HL-60 (cell line): ENCODE measurements at places on chromosomes 1 and 21.

DNA sequence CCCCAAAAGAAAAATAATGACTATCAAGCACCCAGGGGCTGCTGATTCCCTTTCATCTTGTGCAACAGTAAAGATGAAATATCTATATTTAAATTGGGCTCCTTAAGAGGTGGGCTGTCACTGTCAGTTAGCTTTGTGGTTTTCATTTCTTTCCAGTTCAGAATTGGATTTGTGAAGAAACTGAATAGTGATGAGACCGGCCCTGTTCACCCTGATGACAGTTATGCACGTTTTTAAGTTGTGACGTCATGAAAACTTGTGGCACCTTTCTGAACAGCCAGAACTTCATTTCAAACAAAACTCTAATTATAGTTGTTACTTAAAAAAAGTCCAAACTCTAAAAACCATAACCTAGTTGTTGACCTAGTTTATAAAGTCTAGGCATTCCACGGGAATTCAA, 125.9 kb downstream of the RUNX1 start:
- no peak for DNase-seq

- DNase-seq, result no peak
Measured at GRCh38 chr1:7732331-7732730, 38.8 kb upstream of the VAMP3 start.

DNA sequence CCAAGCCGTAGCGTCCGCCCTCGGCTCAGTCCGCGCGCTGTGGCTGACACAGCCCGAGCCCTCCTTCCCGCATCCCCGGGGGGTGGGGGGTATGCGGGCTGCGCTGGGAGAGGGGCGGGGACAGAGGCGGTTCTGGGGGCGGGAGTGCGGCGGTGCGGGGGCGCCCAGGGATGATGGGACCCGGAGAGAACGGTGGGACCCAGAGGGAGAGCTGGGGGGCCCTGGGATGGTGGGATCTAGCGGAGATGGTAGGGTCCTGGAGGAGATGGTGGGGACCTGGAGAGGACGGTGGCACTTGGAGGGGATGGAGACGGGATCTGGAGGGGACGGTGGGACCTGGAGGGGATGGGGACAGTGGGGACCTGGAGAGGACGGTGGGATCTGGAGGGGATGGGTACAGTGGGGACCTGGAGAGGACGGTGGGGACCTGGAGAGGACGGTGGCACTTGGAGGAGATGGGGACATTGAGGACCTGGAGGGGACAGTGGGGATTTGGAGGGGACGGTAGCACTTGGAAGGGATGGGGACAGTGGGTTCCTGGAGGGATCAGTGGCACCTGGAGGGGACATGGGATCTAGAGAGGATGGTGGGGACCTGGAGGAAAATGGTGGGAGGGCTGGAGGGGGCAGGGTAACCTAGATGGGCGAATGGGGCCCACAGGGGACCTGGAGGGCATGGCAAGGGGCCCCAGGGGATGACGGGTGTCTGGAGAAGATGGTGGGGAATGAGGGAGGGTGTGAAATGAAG, 477 bp downstream of the SNAP47 start:
- DNase-seq, result no peak

DNA sequence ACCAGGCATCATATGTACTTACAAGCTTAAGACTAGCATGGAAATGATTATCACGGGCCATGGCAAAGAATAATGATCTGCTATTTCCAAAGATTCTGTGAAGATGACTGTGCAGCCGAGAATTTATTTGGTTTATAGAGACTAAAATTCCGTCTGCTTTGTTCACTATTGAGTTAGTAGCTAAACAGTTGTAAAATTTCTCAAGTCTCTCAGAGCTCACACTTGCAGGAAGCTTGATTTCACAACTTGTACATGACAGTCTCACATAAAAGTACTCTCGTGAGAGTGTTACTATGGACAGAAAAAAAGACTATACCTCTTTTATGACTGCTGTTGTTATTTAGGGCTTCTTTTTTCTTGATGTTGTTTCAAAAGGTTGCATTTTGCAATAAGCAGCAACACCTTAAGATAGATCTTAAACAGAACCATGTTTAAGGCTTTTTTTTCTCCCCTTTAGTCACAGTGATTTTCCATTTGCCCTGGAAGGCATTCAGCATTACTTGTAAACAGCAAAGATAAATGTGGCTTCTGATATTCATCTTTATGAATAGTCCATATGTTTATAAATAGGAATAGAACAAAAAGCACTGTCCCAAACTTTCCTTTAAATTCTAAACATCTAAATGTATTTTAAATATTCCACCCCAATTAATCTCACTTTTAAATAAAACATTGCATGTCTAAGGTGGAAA, 24.8 kb downstream of the ST6GALNAC5 start:
- peak; percentile 27 for DNase-seq

- DNase-seq, result no peak
Measured at GRCh38 chr1:47651311-47652089, 213.7 kb downstream of the FOXD2 start.

- DNase-seq, result no peak
Measured at GRCh38 chr21:26131554-26131953, 39.0 kb downstream of the APP start.

DNA sequence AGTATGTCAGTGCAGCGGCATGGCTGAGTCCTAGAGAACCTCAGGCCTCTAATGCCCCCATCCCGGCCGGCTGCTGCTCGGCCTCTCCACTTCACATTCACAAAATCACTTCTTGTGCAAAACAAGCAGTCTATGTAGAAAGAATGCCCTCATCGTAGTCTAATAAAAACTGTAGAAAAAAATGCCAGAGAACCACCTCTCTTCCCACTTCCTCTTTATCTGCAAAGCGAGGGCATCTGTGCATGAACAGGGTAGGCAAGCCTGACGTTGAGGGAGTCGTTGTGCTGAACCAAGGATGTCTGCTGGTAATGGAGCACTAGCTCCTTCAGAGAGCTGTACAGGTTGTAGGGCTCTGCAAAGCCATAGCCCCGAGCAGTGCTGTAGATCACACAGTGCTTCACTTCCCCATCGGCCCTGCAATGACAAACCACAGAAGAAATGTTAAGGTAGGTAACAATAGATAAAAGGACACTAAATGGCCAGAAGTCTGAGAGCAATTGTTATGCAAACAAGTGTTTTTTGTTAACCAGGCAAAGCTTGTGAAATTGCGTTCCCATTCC, 88.9 kb downstream of the PIK3R3 start:
- peak; percentile 95 for DNase-seq

GRCh38 chr1:29280409-29281131, 44.2 kb downstream of the PTPRU start:
- no peak for DNase-seq

DNA sequence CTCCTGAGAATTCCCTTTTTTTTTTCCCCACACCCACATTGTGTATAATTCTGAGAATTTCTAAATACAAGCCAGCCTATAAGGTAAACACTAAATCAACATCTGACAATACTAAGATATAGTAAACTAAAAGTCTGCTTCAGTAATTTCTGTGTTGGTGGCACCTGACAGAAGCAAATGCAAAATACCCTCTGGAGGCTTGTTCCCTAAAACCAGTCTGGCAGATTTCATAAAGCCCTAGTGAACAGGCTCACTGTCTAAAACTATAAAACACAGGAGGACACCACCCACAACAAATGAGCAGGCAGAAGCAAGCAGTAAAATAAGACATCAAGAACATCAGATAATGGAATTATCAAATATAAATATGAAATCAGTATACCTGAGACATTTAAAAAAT, 11.5 kb downstream of the TRIM33 start:
- no peak for DNase-seq

DNA sequence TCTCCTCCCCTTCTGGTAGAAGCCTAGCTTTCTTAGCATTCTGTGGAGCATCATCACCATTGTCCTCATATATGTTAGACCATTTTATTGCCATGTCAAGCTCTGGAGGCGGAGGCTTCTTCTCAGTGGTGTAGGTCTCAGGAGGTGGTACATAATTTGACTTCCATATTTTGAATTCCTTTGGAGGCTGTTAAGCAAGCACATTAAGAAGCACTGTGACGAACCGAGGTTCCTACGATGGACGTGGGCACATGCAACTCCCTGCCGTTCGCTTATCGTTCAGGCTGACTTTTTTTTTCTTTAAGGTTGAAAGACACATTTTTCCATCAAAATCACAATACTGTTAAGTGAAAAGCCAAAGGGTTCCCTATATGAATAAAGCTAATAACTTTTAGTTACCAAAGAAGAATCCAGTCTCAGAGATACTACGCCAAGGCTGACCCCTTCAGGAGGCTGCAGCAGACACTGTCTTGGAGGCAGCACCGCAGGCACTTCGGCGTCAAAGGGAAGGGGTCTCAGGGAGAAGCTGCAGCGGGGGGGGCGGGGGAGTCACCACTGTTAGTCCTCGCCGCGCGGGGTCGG, 835 bp downstream of the C1orf52 start:
- DNase-seq, result no peak

DNA sequence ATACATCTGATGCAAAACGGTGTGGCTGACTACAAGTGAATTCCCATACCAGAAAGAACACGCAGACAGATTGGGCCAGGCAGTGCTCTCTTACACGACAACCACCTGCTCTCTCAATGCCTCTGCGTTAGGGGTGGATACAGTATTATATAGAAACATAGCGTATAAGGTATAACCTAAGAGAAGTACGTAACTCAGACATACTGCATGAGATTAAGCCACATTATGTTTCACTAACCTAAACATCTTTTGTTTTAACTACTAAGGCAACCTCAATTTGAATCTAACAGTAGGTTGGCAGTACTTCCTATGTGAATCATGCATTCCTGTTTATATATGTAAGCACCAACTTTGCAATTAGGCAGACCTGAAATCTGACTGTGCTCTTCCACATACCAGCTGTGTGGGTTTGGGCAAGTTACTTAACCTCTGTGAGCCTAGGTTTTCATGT, 58.1 kb upstream of the COA6 start:
- DNase-seq, result no peak

DNA sequence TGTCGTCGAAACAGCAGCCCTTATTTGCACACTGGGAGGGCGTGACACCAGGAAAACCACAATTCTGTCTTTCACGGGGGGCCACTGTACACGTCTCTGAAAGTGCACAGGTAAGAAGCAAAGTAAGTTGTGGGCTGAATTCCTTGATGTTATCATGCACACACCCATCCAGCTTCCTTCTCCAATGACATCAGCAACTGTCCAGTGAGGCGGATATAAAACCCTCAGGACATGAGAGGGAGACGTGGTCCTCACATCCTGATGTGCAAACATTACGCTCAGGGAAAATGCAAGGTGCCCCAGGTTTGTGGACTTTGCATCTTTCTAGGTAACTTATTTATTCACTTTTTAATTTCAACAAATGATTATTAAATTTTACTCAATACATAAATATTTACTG, 3.0 kb downstream of the TFF1 start:
- no peak for DNase-seq

DNA sequence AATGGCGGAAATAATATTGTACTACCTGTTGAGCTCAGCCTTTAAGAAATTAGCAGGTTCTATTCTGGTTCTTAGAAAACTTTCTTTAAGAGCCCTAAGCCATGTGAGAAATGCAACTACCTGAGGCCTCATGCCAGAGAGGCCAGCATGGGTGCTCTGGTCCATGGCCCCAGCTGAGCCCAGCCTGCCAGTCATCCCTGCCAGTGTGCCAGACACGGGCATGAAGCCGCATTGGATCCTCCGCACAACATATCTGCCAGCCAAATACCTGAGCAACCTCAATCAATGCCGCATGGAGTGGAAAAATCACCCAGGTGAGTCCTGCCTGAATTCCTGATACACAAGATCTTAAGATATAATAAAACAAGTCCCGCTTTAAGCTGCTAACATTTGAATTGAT, 91.8 kb downstream of the C21orf91 start:
- DNase-seq, result no peak

DNA sequence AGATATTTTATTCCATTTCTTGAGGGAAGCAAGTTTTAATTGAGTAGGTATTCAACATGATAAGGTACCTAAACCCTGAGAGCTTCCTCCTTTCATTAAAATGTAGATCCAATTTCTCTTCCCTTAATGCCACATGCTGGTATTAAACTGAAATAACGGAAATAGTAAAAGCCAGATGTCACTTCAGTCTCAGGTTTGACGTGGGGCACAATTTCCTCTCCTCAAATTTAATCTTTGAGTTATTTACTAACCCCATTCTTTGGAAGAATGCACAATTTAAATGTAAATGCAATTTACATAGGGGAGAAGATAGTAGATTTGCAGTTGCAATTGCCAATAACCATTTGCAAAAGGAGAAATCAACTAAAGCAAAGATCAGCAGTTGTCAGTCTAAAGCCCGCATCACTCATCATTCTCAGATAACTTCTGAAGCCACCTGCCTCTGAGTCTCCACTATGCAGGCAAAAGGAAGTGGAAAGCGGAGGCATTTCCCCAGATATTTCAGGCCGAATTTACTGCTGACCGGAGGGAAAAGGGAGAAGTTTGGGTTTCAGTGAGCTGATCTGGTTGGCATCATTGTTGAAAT, 2.1 kb upstream of the LEMD1 start:
- DNase-seq, result no peak

GRCh38 chr1:238119060-238119459, 228.3 kb upstream of the ZP4 start:
- no peak for DNase-seq

GRCh38 chr1:40988280-40988679, 8.8 kb downstream of the CTPS1 start:
- no peak for DNase-seq

DNA sequence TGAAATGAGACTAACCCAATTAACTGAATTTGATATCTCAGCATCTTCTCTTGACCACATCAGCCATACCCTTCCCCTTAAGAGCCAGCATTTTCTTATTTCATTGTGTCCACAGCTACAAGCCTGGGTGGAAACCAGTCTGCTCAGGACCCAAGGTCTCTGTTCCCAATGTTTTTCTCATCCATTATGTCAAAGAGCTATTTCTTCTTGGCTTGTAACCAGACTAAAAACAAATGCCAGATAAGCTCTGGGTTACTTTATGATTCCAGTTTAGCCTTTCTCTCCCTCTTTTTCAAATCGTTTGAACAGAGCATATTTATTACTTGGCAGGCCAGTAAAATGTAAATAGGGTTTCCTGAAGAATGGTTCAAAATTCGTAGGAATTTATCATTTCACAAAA, 109.3 kb upstream of the SPATA6 start:
- DNase-seq, result no peak

GRCh38 chr1:8603220-8603616, 214.2 kb downstream of the RERE start:
- no peak for DNase-seq

- no peak for DNase-seq
Measured at GRCh38 chr1:150995896-150996295, 10.8 kb downstream of the MINDY1 start.

GRCh38 chr21:28781602-28782276, 210.9 kb downstream of the LTN1 start:
- peak; percentile 2 for DNase-seq

DNA sequence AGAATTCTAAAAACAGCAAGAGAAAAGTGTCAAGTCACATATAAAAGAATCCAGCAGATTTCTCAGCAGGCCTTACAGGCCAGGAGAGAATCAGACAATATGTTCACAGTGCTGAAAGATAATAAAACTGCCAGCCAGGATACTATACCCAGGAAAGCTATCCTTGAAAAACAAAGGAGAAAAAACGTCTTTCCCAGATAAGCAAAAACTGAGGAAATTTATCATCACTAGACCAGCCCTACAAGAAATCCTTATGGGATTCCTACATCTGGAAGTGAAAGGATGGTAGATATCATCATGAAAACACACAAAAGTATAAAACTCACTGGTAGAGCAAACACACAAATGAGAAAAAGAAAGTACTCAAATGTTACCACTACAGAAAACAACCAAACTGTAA, 25.2 kb upstream of the UTS2 start:
- DNase-seq, result no peak
